Type B pancreatic cell (in vitro differentiated cells): ENCODE measurements at places on chromosomes 6 and 20.

GRCh38 chr6:136371959-136372358 lies 82.3 kb upstream of the BCLAF1 start:
- no peak overlapping the region for H3K4me3 ChIP-seq
- DNase-seq, result no peak
- H3K36me3 ChIP-seq, result peaks cover 5% of the 10 kb centered on the region
- no peak overlapping the region for H3K27ac ChIP-seq
- no peaks in the 10 kb centered on the region for H3K27me3 ChIP-seq
- peaks cover 5% of the 10 kb centered on the region for H3K4me1 ChIP-seq

DNA sequence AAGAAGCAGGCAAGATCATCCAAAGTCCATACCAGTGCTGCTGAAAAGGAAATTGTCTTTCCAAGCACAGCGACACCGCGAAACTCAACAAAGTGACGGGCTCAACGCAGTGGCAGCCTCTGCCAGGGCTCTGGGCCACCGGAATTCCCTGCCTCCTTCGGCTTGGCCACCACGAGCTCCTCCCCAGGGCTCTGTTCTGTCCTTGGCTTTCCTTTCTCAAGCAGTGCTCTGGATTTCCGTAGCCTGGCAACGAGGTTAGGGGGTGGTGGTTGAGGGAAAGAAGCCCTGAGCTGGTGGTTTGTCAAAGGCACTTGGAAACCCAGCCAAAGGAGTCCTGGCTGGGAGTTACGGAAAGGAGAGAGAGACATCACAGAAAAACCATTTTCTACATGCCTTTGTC lies 31.2 kb downstream of the PRR18 start:
- no peaks in the 10 kb centered on the region for H3K36me3 ChIP-seq
- DNase-seq, result no peak
- H3K27ac ChIP-seq, result no peak overlapping the region
- H3K27me3 ChIP-seq, result peaks cover 68% of the 10 kb centered on the region
- H3K4me1 ChIP-seq, result peaks cover 7% of the 10 kb centered on the region
- H3K4me3 ChIP-seq, result no peak overlapping the region

- H3K4me3 ChIP-seq, result no peak overlapping the region
- no peaks in the 10 kb centered on the region for H3K27me3 ChIP-seq
- peak overlapping the region; percentile 7 for H3K27ac ChIP-seq
- peaks cover 3% of the 10 kb centered on the region for H3K36me3 ChIP-seq
- H3K4me1 ChIP-seq, result no peaks in the 10 kb centered on the region
These were observed 1.8 kb downstream of the ECHDC1 start for GRCh38 chr6:127341471-127342202.

- no peak overlapping the region for H3K4me3 ChIP-seq
- H3K4me1 ChIP-seq, result peaks cover 6% of the 10 kb centered on the region
- no peak for DNase-seq
These were observed 115.2 kb upstream of the RNF24 start for GRCh38 chr20:4130404-4131189.
